CD4-positive, alpha-beta T cell treated with Interleukin-21 for 1 hour (primary cell): ENCODE measurements at places on chromosomes 11 and 22.
A peak's percentile ranks its signal among the peaks of the same experiment; 100 is the strongest.

- DNase-seq: no peak
Observed at GRCh38 chr22:19059481-19060278, 62.5 kb downstream of the DGCR2 start.

DNA sequence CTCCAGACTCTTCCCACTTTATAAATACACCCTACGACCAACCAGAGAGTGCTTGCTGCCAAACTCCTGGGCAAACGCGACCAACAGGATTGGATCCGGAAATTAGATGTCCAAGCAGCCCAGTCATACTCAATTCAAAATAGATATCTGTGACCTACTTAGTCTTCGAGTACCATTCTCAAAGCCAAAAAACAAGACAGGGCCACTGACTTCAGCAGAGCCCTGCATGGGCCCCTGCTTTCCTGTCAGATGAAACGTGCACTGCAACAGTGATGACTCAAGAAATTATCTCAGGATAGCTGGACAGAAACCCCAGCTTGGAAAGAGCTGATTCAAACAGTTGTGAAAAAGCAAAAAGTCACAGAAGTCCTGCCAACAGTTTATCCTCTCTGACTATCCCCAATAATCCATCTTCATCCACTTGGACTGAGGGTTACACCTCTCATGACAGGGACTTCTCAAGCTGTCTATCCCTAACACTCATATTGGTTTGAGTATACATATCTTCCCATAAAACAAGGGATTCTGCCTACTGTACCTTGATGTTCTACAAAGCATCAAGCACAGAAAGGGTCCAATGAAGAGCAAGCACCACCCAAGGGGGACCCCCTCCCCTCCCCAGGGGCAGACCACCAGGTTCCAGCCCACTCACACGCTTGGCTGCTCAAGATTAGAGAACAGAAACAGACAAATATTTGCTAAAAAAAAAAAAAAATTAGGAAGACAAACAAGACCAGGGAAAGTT is 17.4 kb downstream of the SMCO4 start:
- no peak for DNase-seq

- DNase-seq: peak; percentile 71
Observed at GRCh38 chr11:10413268-10413667, 41.8 kb upstream of the AMPD3 start.

GRCh38 chr22:49574205-49574880 is 253.3 kb downstream of the BRD1 start:
- no peak for DNase-seq

DNA sequence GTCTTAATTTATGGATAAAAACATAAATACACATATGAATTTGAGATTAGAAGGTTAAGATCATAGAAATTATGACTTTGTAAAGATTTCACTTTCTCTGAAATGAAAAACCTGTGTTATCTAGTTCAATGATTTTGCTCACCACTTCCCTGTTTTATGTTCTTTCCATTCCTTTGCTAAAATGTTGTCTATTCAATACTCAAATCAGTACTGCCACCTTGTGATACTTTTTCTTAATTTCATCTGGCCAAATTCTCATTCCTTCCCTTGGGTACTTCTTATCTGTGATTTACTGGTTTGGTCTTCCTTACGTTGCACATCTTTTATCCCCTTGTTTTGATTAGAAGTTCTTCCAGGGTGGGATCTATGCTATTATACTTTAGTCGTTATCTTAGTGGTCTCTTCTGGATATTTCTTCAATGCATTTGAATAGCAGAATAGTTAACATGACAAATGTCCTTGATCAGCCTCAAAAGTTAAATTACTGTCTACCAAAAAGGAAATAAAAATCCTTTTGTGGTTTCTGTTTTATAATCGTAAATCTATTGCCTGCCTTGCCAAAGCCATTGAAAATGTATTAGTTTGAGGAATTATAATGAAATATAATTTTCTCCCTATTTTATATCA is 197.0 kb downstream of the PGR start:
- DNase-seq: no peak

- no peak for DNase-seq
Observed at GRCh38 chr11:77213589-77214428, 85.8 kb downstream of the MYO7A start.

- no peak for DNase-seq
Observed at GRCh38 chr22:25492841-25493734, 71.4 kb upstream of the GRK3 start.
